ENCODE measurements at places on chromosomes 16 and 17. TPM values are rescaled to one million over a fixed set of nuclear protein-coding genes. Genes with fewer than 3 reads are reported as not detected.

The P4HB gene
- 503 TPM for total RNA-seq

The MT1M gene
- total RNA-seq: not detected

The ANKRD40CL gene
- not detected for total RNA-seq

The ATAD5 gene
- total RNA-seq: 32.2 TPM

The OTOA gene
- 0.29 TPM for total RNA-seq

The FN3KRP gene
- 39.1 TPM for total RNA-seq

The TBC1D3B gene
- 3.2 TPM for total RNA-seq

The HOXB6 gene
- total RNA-seq: 0.25 TPM

The NUFIP2 gene
- total RNA-seq: 64.9 TPM

The GCSH gene
- total RNA-seq: 29.4 TPM

The CNGB1 gene
- not detected for total RNA-seq

The CRHR1 gene
- total RNA-seq: not detected

The RPTOR gene
- 60.0 TPM for total RNA-seq

The PIRT gene
- total RNA-seq: not detected

The ENPP7 gene
- total RNA-seq: not detected

The CACNG3 gene
- total RNA-seq: not detected

The KRT32 gene
- total RNA-seq: not detected

The HYDIN gene
- total RNA-seq: not detected

The KCNJ2 gene
- not detected for total RNA-seq

The CHST6 gene
- 0.04 TPM for total RNA-seq

The HIC1 gene
- total RNA-seq: 57.1 TPM

The CD300E gene
- total RNA-seq: not detected

The ABHD15 gene
- 17.9 TPM for total RNA-seq

The SLC26A11 gene
- total RNA-seq: 7.1 TPM

The TMEM114 gene
- not detected for total RNA-seq

The CDRT15L2 gene
- total RNA-seq: not detected

The NOS2 gene
- 0.04 TPM for total RNA-seq

The LITAFD gene
- not detected for total RNA-seq

The NEUROD2 gene
- total RNA-seq: not detected

The TEDC2 gene
- total RNA-seq: 33.3 TPM

The GOT2 gene
- 155 TPM for total RNA-seq

The KRTAP4-5 gene
- total RNA-seq: not detected

The WFDC1 gene
- not detected for total RNA-seq

The MATCAP1 gene
- total RNA-seq: 18.6 TPM

The ZPBP2 gene
- total RNA-seq: 0.42 TPM

The CYGB gene
- total RNA-seq: not detected

The ELMO3 gene
- 5.8 TPM for total RNA-seq

All from activated CD8-positive, alpha-beta memory T cell treated with anti-CD3 and anti-CD28 coated beads for 36 hours (primary cell).